ENCODE measurements at places on chromosomes 7 and 10.

DNA sequence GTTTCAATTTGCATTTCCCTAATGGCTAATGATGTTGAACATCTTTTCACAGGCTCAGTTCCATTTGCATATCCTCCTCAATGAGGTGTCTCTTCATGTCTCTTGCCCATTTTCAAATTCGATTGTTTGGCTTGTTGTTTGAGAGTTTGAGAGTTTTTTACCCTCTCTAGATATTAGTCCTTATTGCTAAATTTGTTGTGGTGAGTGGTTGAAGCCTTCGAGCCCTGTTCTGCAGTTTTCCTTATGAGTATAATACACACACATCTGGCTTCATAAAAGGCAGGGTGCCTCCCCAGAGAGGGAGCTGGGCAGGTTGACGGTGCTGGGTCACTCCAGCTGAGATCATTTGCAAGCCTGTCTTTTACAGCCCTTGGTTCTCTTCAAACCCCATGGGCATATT is 65.1 kb downstream of the RGS10 start:
- no peak for DNase-seq

GRCh38 chr10:43306899-43307298 is 40.0 kb upstream of the RASGEF1A start:
- DNase-seq, result no peak

DNA sequence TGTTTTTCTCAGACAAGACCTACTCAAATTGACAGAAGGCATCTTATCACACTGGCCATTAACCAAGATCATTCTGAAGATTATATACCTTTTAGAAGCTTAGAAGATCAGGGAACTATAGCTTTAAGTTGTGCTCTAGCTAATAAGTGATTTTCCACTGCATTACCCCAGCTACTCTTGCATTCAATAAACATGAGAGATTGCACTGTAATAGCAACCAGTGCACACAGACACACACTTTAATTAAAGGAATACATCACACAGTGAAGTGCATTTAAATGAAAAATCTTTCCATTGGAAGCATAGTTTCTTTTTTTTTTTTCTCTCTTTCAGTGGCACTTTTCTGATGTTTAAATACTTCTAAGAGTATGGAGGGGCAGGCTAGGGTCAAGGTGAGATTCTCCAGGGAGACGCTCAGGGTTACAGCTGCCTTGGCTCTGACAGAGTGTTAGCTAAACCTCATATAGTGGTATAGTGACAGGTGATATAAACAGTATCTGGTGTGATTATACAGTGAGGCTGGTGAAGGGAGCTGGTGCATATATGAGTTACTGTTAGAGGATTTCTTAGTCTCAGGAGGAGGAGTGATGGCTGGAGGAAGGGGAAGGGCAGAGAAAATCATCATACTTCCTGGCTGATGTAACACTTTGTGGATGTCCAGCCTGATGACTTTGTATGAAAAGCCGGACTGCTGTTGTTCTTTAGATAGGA is 369.5 kb downstream of the SORCS3 start:
- DNase-seq, result no peak

DNA sequence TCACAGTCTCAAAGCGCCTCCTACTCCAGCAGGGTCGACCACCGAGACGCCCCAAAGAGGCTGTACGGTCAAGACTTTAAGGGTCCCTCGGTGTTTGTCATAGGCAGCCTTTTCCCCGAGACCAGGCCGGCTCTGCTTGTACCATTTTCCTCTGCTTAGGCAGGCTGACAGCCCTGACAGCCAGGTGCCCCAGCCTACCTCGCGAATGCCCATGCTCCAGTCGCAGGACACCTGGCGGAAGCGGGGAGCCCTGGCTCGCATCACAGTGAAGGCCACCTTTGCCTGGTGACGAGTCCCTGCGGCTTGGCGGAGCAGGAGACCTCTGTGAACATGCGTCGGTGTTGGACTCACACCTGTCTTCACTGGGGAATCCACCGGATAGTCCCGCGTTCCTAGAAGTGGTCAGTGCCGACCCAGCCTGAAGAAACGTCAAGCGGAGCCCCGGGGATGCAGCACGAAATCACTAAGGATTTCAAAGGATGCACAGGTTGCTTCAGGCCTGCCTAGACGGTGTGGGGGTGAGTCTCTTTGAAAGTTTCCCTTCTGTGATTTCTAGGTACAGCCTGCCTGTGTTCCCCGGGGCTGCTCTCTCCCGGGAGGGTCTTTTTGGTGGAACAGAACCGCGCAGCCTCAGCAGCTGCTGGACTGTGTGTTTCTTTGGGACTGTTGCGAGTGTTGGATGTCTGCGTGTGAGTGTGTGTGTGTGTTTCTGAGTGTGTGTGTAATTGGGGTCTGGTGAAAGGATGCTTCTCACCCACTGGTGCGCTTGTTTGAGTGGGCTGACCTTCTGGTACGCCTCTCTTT is 30.5 kb upstream of the ZNF273 start:
- DNase-seq, result no peak

DNA sequence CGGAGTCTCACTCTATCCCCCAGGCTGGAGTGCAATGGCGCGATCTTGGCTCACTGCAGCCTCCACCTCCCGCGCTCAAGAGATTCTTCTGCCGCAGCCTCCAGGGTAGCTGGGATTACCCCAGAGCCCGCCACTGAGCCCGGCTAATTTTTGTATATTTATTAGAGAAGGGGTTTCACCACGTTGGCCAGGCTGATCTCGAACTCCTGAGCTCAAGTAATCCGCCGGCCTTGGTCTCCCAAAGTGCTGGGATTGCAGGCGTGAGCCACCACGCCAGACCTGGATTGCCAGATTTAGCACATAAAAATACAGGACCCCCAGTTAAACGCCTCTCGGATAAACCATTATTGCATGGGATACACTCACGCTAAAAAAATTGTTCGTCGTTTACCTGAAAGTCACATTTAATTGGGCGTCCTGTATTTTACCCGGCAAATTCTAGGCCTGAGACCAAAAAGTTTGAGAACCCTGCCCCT is 375 bp upstream of the GATAD1 start:
- no peak for DNase-seq

DNA sequence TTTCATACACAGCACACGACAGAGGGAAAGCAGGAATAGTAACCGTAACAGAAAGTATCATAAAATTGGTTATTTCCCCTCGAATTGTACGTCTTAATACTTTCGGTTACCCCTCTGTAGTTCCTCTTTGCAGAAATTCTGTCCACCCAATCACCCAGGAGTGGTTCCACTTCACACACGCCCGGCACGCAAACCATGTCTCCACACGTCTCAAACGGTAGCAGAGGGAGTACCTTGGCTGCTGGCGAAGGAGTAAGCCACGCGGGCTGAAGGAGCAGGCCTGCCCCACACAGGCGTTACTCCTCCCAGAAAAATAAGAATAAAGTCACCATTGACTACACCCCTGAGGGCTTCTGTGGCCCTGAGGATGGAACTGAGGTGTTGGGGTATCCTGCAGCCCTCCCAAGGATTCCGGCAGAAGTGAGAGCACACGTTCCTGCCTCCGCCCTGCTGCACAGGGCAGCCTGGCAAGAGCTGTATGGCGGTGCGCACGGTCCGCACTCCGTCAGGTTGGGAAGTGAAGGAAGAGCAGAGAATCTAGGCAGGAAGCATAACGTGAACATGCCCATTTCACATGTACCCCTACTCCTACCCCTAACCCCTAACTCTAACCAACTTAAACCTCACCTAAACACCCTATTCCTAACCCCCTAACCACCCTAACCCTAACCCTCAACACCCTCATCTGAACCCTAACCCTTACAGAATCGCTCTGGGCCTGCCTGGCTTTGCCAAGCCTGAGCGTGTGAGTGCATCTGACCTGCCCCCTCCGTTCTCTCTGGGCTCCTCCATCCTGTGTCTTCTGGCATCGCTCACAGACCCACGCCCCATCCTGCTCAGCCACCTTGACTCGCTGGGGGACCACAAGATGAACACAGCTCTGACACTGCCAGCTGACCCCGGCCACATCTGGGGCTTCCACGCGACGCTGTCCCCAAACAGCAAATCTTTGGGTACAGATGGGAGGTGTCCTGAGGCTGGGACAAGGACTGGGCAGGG is 18.2 kb downstream of the GPR146 start:
- DNase-seq, result no peak

Measured in stimulated activated CD8-positive, alpha-beta memory T cell treated with anti-CD3 and anti-CD28 coated beads, Interleukin-7, amount 100 ng/mL, for 4 hours (primary cell).